ENCODE measurements at places on chromosomes 3 and 15.

DNA sequence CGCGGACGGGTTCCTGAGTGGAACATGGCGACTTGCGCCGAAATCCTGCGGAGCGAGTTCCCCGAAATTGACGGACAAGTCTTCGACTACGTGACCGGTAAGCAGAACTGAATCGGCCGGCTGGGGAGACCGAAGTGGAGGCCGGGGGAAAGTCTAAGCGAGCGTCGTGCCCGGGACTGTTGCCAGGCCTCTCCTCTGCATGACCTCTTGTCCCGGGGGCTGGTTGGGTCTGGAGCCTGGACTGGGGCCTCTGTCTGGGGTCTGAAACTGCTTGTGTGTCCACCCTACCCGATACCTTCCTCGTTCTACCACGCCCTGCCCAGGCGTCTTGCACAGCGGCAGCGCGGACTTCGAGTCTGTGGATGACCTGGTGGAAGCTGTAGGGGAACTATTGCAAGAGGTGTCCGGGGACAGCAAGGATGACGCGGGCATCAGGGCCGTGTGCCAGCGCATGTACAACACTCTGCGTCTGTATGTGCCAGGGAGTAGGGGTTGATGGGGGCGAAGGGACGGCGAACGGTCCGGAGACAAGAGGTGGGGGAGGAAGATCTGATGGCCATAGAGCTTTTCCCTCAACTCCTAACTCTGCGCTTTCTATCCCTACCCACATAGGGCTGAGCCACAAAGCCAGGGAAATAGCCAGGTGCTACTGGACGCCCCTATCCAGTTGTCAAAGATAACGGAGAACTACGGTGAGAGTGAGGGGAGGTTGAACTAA, at the start of gene ABCF3:
Gene ABCF3 (plus strand): TSS at position 16 of the 718 bp plus-strand sequence. CDS start 9 bp downstream, at position 25.
- DNase-seq: no peak

GRCh38 chr3:23159929-23160328, 43.2 kb upstream of the UBE2E2 start:
- DNase-seq: no peak

GRCh38 chr15:69849232-69849610, 248.5 kb downstream of the TLE3 start:
- DNase-seq: no peak

DNA sequence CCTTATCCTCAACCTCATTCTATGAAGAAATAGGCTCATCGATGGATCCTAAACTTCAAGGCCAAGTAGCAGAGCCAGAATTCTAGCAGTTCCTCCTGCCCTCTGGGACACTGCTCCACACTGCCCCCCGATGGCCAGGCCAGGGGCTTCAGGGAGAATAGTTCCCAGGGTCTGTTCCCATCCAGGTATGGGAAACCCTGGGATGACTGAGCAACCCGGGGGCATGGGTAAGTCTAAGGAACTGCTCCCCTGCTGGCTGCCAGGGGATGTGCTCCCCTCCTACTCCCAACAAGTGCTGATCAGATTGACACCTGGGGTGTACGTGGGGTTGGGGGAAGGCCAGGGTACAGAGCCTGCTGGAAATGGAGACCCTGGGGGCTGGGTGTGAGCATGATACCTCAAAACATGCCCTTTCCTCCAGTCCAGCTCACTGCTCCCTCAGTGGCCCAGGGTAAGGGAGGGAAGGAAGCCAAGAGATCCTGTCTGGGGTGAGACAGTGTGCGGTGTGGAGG, 7.6 kb downstream of the ULK3 start:
- peak; percentile 50 for DNase-seq

DNA sequence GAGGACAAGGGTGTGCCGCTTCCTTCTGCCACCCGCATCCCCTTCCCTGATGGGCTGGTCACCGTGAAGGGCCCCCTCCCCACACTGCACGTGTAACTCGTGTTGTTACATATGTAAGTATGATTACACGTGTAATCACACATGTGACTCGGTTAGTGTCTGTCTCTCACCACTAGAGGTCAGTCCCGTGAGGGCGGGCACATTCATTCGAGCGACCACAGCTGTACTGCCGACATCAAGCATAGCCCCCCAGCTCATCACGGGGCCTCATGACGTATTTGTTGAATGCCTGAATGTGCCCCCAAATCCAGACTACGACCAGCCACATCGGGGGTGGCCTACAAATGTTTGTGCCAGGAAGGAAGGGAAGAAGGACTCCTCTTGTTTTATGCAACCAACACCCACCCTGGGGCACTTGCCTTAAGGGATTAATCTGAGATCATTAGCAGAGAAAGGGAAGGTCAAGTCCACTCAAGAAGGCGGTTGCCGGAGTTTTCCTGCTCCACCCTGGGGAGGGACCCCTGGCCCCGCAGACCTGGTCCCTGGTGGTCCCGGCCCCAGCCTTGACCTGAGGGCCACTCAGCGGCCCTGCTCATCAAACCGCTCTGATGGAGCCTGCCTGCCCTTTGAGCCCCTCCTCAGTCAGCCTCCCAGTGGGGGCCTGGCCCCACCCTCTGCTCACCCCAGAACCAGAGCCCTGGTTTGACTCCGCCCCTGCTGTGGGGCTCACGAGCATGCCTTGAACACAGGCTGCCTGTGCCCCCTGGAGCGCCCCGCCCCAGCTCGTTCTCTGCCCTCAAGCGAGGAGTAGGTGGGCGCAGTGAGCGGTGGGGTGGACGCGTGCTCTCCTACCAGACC, 52.8 kb downstream of the RGMA start:
- DNase-seq: no peak

GRCh38 chr15:38398134-38398533, 55.8 kb upstream of the FAM98B start:
- no peak for DNase-seq

GRCh38 chr15:87874896-87875711, 381.4 kb downstream of the NTRK3 start:
- no peak for DNase-seq

DNA sequence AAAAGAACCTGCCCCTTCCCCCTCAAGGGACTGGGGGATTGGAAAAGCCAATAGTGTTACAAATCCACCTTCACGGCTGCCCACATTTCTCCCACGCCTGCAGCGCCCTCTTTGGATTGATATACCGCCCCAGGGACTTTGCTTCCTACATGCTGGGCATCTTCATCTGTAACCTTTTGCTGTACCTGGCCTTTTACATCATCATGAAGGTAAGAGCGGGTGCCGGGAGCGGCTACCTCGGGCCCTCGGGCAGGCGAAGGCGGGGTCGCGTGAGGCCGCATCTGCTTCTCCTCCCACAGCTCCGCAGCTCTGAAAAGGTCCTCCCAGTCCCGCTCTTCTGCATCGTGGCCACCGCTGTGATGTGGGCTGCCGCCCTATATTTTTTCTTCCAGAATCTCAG, 73.1 kb downstream of the USF3 start:
- DNase-seq: no peak

- no peak for DNase-seq
Observed at GRCh38 chr3:147866561-147866960, 457.4 kb downstream of the ZIC1 start.

DNA sequence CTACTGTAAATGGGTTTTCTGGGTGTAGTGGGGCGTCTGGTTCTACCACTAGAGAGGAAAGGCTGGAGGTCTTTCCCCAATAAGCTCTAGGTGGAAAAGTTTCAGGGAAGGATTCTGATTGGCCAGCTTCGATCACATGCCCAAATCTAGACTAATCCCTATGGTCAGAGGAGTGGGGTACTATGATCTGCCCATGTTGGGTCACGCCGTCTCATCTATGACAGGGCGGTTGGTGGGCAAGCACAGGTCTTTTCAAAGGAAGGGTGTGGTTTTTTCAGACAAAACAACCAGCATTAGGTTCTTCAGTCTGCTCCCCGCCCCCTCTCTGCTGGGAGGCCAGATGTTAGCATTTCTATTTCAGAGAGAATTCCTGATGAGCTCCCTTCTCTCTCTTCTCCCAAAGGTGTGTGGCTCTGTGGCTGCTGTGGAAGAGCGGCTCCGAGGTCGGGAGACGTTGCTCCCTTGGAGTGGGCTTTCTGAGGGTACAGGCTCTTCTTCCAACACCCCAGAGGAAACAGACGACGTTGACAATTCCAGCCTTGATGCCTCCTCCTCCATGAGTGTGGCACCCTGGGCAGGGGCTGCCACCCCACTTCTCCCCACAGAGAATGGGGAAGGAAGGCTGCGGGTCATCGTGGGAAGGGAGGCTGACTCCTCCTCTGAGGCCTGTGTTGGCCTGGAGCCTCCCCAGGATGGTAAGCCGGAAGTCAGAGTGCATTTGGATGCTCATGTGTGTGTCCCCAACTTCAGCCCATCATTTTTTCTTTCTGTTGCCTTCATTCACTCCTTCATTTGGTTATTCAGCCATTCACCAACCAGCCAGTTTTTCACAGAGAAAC, 9.7 kb upstream of the TATDN2 start:
- DNase-seq: no peak

DNA sequence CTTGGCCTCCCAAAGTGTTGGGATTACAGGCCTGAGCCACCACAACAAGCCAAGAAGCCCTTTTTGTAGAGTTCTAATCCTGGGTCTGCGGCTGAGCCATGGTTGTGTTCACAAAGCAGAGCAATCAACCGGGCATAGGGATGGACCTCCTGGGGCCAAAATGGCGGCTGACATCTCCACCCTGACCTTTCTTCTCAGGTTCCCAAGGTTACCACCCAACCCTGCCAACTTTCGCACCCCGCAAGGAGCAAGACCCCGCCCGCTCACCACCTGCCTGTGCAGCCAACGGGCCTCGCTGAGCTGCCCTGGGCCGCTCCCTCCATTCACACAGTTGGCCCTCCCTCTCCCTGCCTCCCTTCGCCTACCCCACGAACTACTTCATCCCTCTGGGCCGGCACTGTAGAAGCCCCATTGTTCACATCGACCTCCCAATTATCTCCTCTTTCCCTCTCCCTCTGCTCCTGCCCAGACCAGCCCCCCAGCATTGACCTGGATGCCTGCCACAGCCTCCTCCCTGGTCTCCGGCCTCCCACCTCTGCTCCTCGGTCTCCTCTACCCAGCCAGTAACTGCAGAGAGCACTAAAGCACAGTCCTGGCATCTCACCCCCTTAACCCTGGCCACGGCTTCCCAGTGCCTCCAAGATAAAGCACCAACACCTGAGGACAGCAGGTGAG, 62.0 kb upstream of the TFRC start:
- peak; percentile 30 for DNase-seq

DNA sequence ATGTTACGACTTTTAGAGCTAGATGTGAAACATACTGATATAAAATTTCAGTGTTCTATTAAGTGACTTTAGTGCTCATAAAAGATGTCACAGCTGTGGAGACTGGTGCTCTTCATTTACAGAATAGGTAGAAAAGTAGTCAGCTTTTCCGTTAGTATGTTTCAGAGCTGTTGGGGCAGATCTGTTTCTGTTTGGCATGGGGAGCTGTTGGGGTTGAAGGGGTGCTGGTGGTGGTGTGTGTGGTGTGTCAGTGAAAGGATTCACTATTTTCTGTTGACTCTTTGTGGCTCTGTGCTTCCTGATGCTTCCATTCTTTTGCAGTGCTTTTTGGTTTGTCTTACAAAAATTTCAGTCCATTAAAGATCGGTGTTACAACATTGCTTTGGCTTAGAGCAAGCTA, 3.2 kb downstream of the UBE2E2 start:
- no peak for DNase-seq

DNA sequence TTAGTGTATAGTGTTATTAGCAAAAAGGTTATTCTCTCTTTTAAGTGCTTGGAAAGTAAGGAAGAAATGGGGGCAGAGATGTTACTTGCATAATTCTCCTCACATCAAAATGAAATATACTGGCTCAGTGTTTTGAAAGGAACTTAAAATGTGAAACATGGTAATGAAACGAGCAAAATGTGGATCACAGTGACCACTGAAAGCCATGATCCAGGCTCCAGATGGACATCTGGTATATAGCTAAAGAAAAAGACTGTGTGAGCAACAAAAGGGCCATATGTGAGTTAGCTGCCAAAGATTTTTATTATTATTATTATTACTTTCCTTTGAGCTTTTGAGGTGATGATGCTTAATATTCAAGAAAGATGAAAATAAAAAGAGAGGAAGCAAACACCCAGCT, 89.6 kb downstream of the GAP43 start:
- DNase-seq: no peak
